Neural progenitor cell (in vitro differentiated cells): ENCODE measurements at places on chromosomes 5 and 9. TPM values are rescaled to one million over a fixed set of nuclear protein-coding genes. Genes with fewer than 3 reads are reported as not detected.

GRCh38 chr9:75997206-75997605 lies 106.7 kb downstream of the PCSK5 start:
- H3K4me3 ChIP-seq: no peak overlapping the region

- no peaks in the 10 kb centered on the region for H3K36me3 ChIP-seq
- no peaks in the 10 kb centered on the region for H3K27me3 ChIP-seq
- peak; percentile 68 for DNase-seq
- H3K4me1 ChIP-seq: peaks cover 3% of the 10 kb centered on the region
- H3K4me3 ChIP-seq: no peak overlapping the region
Observed at GRCh38 chr5:149618581-149619248, 37.4 kb downstream of the ARHGEF37 start.

GRCh38 chr9:106077731-106078130 lies 383.4 kb downstream of the TMEM38B start:
- no peaks in the 10 kb centered on the region for H3K36me3 ChIP-seq
- peak; percentile 55 for DNase-seq
- peaks cover 7% of the 10 kb centered on the region for H3K4me1 ChIP-seq
- no peak overlapping the region for H3K27ac ChIP-seq
- H3K27me3 ChIP-seq: no peaks in the 10 kb centered on the region
- no peak overlapping the region for H3K4me3 ChIP-seq

GRCh38 chr9:77903666-77904285 lies 127.8 kb downstream of the GNAQ start:
- no peak overlapping the region for H3K4me3 ChIP-seq
- H3K27me3 ChIP-seq: no peaks in the 10 kb centered on the region
- peaks cover 6% of the 10 kb centered on the region for H3K4me1 ChIP-seq
- H3K27ac ChIP-seq: no peak overlapping the region
- DNase-seq: no peak
- H3K36me3 ChIP-seq: no peaks in the 10 kb centered on the region

DNA sequence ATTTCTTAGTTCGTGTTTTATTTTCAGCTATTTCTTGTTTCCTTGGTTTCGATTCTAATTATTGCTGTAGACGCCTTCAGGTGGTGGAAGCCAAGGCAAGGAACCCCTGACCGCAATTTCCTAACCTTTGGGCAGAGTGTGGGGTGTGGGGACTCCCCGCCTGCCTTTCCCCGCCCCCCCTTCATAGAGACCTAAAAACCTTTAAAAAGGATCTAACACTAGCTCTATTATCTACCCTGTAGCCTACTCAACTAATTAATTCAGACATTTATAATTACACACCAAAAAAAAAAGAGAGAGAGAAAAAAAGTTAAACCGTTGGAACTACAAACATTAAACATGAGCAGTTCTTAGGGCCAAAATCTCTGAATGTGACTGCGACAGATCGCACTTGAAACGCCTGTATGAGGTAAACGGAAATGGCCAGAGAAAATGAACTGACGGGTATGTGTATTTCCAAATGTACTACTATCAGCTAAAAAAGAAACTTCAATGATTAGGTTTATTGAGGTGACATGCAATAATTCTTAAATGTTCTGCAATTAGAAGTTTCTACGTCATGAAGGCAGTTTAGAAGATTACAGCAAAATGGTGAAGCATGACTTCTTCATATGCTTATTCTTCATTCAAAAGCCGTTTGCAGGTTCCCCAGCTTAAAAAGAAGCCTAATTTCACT lies 19.0 kb upstream of the FER start:
- no peaks in the 10 kb centered on the region for H3K36me3 ChIP-seq
- no peak overlapping the region for H3K27ac ChIP-seq
- peak overlapping the region; percentile 66 for H3K4me3 ChIP-seq
- H3K27me3 ChIP-seq: no peaks in the 10 kb centered on the region
- H3K4me1 ChIP-seq: peaks cover 11% of the 10 kb centered on the region

DNA sequence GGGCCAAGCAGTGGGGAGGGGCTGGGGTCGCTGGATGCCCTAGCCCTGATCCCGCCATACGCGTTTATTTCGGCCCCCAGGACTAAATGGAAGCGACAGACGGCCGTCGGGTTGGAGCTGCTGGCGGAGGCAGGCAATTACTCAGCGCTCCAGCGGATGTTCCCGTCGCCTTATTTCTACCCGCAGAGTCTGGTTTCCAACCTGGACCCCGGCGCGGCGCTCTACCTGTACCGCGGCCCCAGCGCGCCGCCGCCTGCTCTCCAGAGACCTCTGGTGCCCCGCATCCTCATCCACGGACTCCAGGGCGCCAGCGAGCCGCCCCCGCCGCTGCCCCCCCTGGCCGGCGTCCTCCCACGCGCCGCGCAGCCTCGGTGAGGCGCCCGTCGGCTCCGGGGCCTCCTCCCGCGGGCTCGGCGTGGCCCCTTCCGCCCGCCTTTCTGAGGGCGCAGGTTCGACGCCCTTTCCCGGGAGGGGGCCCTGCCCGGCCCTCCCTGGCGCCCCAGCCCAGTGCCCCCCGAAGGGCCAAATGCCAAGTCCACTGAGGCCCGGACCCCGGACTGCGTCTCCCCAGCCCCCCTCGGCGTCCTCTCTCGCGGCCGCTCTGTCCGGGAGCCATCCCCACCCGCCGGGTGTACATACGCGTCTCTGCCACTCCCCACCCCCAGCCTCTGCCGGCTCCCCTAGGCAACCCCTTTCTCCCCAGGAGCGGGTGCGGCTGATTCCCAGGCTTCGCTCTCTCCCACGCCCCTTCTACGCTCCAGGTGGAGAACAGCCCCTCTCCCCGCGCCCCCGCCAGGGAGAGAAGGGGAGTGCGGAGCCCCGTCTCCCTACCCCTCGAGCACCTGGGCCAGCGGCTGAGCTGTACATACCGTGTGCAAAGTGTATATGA lies 7.0 kb downstream of the BARHL1 start:
- peaks cover 59% of the 10 kb centered on the region for H3K4me1 ChIP-seq
- peak; percentile 60 for DNase-seq
- H3K27me3 ChIP-seq: peaks cover 92% of the 10 kb centered on the region
- peak overlapping the region; percentile 46 for H3K4me3 ChIP-seq

- no peaks in the 10 kb centered on the region for H3K27me3 ChIP-seq
- no peaks in the 10 kb centered on the region for H3K4me1 ChIP-seq
- no peaks in the 10 kb centered on the region for H3K36me3 ChIP-seq
- DNase-seq: no peak
Observed at GRCh38 chr9:2317591-2317990, 302.4 kb downstream of the SMARCA2 start.

The PCDH1 gene
- total RNA-seq: 24.8 and 48.4 TPM in 2 replicates

The PDE6A gene
- total RNA-seq: not detected in 2 replicates

The ZCCHC7 gene
- total RNA-seq: 20.0 and 27.6 TPM in 2 replicates
